ENCODE measurements at places on chromosomes 2 and 18.

DNA sequence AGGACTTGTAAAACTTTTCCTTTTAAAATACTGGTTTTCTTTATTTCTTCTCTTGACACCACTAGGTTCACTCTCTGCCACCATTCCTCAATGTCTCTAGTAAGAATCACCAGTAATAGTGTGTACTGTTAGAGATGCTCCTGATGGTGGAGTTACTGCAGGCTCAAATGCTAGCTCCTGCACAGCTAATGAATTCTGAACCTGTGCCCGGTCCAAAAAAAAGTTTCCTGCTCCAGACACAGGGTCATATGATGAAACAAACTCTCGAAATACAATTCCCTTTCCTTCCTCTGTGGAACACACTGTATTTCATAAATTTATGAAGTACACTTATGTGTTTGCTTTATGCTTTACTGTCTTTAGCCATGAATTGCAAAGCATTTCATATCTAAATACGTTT lies 19.2 kb downstream of the PMS1 start:
- DNase-seq, result no peak

DNA sequence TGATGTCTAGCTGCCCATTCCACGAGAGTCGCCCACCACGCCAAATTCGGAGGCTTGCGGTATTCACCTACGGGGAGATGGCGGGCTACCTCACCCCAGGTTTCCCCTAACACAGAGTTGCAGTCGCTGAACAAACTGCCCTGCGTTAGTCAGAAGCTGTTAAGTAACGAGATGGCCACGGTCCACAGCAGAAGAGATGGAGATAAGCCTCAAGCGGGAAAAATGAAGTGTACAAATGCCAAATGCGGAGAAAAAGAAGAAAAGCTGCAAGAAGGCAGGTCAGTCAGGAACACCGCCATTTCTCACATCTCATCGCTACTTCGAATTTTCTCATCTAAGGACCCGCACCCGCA lies 425 bp downstream of the ASB3 start:
- peak; percentile 51 for DNase-seq

DNA sequence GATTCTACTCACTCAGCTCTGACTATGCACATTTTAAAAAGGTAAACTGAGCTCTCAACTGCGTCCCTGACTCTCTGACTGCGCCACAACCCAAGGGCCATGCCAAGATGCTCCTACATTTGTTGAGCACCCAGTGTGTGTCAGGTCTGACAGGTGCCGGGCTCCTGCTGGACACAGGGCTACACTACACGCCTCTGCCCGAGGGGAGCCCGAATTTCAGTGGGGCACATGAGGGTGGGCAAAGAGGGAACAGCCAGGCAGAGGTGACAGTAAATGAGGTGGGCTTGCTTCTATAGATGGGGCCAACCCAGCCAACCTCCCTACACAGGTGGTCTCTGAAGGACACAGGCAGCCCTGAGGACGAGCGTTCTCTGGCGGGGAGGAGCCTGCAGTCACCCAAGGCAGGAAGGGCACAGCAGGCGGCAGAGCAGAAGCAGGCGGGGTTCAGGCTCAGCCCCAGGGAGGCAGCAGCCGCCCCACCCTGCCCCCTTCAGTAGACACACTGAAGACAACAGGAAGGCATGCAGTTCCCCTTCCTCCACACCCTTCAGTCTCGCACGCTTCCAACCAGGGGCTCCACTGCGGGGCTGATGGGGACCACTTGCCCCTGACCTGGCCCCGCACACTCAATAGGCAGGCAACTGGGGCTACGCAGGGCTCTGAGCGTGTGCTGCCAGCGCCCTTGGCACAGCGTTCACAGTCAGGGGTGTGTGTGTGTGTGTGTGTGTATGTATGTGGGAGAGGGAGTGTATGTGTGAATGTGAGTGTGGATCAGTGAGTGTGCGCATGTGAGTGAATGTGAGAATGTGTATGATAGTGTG lies 98.4 kb downstream of the UXS1 start:
- no peak for DNase-seq

GRCh38 chr2:236168110-236169080 lies at the start of gene GBX2:
Gene GBX2 (minus strand): TSS chr2:236168386. CDS start chr2:236167971, 415 bp downstream.
- DNase-seq, result peak; percentile 36

DNA sequence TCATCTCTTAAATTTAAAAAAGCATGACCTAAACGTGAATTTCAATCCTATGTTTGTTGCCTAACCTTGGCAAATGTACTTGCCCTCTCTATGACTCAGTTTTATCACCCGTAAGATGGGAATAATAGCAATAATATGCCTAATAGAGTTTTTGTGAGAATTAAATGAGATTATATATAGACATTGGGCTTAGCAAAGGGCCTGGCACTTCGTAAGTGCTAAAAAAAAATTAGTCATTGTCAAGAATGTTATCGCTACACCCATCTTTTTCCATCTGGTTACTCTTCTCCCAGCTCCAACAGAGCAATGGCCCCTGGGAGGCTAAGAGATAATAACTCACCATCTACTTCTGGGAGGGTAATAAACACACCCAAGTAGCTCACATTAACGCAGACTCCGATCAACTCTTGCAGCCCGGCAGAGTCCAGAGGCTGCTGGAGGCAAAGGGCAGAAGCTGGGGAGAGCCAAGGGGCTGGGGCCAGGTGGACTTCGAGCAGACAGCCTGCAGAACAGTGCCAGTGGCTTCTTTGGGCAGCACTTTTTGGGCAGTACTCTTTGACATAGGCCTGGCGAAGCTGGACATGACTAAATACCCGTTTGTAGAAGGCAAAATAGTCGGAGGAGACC lies 63.9 kb upstream of the STPG4 start:
- no peak for DNase-seq

GRCh38 chr2:46230115-46230571 lies 67.1 kb upstream of the EPAS1 start:
- peak; percentile 63 for DNase-seq

DNA sequence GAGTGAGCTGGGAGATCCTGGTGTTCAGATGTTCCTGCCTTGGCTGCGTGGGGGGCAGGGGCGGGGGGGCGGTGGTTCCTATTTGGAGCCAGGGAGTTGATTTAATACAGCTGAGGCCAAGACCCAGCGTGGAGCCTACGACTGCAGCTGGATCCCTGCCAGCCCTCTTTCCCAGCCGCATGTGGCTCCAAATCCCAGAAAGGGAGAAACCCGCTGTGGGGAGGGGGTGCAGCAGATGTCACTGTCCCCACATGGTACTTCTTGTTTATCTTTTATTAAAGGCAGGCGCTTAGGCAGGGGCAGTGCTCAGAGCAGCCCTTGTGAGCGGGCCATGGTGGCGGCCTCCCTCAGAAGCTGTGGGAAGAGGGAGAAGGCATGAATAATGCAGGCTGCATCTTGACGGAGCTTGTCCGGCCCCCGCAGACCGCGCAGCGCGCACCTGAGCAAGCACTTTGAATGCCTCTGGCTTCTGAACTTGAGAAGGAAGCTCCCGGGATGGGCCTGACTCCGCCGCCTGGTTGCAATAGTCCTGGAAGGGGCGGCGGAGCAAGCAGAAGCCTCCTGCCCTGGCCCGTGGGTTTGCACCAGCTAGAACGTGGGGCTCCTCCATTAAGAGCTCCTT lies 112.1 kb downstream of the GLI2 start:
- DNase-seq, result no peak

GRCh38 chr2:95043300-95044093 lies 18.0 kb downstream of the MAL start:
- DNase-seq, result peak; percentile 82

- peak; percentile 25 for DNase-seq
Measured at GRCh38 chr2:71952572-71953188, 195.0 kb downstream of the CYP26B1 start.

DNA sequence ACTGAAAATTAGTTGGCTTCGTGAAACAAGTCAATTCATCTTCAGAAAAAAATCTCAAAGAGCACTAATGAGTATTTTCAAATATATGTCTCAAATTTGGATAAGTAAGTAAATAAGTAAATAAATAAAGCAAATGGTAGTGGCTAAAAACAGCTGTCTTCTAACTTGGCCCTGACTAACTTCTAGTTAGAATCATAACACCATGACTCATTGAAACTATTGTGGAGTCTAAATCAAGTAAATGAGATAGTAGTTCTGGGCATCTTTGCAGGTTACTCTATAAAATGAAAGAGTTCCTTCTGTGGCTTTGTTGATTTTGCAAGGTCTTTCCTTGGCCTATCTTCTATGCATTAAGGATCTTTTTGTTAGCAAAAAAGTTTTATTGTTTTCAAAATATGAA lies 110.7 kb downstream of the SLC8A1 start:
- no peak for DNase-seq

- no peak for DNase-seq
Measured at GRCh38 chr2:223887127-223887526, 49.7 kb upstream of the AP1S3 start.

DNA sequence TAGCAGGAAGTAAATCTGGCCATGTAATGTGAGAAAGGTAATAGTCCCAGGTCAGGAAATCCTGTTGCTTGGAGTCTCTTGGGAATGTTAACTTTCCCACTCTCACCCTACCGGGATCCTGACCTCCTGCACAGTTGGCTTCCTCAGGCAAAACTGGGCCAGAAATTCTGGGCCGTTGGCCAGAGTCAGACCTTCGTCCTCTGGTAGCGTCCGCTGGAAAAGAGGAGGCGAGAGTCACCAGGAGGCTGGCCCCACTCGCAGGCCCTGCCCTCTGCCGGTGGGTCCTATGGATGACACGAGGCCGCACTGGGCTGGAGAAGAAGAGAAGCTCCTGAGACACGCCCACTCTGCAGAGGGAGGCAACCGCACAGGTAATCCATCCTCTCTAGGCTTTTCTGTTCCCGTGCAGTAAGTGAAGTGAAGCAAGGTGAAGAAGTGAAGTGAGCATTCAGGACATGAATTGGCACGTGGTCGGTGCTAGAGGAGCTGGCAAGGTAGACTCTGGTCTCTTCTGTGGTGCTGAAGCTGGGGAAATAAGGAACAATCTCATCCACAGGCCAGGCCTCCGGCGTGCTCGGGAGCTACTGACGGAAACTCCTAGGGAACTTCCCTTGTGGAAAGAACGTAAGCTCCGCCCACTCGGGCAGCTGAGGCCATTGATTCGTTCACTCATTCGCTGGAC lies 182.7 kb upstream of the GLI2 start:
- DNase-seq, result peak; percentile 83

- DNase-seq, result peak; percentile 63
Measured at GRCh38 chr2:20391951-20392699, 41.5 kb upstream of the PUM2 start.

DNA sequence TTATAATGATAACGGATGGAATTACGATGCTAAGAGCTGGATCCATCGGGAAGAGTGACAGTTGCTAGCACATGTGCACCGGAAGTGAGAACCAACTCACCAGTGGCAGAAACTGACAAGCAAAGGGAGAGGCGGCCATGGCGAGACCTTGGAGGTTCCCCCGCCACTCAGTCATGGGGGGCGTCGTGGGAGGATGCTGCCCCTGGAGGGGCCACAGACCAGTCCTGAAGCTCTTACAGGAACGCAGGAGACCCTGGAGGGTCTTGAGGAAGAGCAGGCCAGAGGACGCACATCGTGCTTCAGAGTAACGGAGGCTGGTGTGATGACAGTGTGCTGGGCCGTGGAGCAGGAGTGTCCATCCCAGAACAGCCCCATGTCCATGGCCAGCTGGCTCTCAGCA lies 53.1 kb upstream of the KCNG2 start:
- DNase-seq, result no peak

- no peak for DNase-seq
Measured at GRCh38 chr18:59387687-59388565, 28.9 kb upstream of the LMAN1 start.

GRCh38 chr18:62523631-62524439 lies 1.0 kb downstream of the ZCCHC2 start:
- no peak for DNase-seq

DNA sequence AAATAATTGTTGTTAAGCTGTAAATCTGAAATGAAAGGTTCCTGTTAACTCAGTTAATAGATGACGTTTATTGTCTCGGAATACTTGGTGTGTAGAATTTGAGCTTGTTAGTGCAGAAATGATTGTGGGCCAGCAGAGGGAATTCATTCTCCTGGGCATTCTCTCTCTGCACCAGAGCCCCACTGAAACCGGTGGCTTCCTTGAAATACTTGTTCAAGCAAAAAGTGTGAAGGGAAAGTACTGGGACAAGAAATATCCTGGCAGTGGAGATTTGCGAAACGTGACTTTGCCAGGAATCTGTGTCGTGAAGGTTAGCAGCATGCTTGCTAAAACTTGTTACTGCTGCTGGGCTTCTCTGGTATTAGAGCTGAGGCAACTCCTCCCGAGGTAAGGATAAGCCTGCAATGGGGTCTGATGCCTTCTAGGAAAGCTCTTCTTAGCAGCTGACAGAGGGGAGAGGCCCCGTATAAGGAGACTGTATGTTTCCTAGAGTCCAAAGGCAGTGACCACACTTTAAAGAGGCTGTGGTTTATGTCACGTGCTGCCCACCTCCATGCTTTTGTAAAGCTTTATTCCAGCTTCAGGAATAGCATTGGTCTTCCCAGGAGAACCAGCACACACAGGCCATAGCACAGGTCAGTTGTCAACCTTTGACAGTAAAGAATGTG lies 2.0 kb downstream of the ITGA6 start:
- peak; percentile 60 for DNase-seq

- peak; percentile 57 for DNase-seq
Measured at GRCh38 chr2:102708847-102709559, 52.8 kb upstream of the TMEM182 start.

Measured in renal cortical epithelial cell (primary cell).